Thyroid gland (tissue), 4 donors: ENCODE measurements at places on chromosomes 12 and 14.

DNA sequence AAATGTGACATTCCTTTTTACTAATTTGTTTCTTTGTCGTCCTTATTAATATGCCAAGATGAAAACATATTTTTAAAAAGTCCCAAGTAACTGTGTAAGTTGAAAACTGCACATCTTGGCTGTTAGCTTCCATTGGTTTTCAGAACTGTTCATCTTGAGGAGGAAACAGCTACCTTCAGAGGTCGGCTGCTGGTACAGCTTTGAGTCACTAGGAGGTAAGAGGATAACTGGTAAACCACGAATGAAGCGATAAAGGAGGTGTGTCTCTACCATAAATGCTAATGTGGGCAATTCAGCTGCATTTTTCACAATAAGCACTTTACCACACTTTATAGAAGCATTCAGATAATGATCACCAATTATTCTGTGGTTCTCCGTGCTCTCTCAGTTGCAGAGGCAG is 137.5 kb upstream of the KRAS start:
- no peak for DNase-seq

DNA sequence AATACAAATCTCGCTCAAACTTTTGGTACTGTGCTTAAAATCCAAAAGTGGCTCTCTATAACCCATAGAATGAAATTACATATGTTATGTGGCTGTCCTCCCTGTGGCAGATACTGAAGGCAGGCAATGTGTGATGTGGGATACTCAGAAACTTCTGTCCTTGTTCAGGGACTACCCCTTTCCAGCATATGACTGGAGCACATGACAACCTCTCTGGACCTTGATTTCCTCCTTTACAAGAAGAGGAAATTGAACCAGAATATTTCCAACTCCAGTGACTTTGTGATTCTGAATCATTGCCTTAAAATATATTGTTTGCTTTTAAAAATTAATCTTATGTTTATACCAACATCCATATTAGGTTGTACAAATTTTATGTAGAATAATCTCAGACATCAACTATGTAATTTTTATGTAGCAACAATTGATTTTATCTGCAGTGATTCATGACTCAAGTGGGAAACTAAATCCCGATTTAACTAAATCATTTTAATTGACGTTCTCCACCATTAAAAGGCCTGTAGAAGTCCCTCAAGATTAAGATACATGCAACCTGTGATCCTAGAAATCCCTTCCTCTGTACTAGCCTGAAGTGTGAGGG is 162.4 kb downstream of the AKAP6 start:
- no peak for DNase-seq

DNA sequence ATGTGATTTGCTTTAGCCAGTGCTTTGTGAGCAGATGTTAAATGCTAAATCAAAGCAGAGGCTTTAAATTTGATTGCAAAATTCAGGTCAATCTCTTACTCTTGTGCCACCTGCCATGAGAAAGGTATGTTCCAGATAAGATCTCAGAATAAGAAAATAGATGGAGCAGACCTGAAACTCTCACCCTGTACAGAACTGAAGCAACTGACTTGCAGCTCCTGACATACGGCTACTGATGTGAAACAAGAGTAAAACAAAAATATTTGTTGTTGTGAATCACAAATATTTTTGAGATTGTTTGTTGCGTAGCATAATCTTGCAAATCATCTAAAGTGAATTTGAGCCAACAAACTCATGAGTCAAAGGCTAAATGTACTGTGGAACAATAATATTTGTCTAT is 3.5 kb upstream of the OSBPL8 start:
- DNase-seq = no peak

- no peak for DNase-seq
Measured at GRCh38 chr14:67468378-67468730, 20.2 kb downstream of the TMEM229B start.

DNA sequence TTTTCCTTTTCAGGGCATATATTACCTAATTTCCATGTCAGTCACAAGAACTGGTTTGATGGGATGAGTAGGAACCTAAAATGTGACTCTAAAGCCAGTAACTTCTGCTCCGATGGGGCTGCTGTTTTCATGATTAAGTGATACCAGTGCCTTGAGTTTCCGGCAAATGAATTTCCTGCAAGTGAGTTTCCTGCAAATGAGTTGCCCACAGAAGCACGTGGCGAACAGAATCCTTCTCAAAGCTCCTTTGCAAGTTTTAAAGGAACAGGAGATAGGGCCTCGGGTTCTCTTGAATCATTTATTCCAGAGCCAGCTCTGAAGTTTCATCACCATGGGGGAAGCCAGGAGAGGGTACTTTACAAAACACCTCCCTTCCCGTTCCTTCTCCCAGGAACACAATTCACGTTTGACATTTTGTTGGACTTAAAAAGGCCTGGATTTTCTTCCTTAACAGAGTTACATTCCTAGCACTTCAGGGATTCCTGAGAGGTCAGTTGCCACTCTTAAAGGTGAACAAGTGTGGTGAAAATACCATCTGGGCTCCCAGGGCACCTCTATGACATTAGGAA is 2.2 kb upstream of the PPTC7 start:
- DNase-seq = peak; percentile 51

GRCh38 chr12:100266585-100266834 is 369 bp downstream of the DEPDC4 start:
- no peak for DNase-seq

GRCh38 chr12:111570084-111570961 is 28.8 kb downstream of the ATXN2 start:
- no peak for DNase-seq
